ENCODE measurements at places on chromosomes 1 and 21.

DNA sequence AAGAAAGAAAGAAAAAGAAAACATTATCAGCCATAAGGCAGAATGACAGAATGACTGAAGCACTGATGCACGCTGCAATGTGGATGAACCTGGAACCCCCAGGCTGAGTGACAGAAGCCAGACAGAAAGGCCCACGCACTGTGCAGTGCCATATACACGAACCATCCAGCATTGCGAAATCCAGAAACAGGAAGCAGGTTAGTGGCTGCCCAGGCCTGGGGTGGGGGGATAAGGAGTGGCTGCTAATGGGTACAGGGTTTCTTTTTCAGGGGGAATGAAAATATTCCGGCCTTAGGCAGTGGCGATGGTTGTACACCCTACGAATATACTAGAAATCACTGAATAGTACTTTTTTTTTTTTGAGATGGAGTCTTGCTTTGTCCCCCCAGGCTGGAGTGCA is 57.0 kb downstream of the CHD5 start:
- DNase-seq: peak; percentile 15

- no peak for DNase-seq
Measured at GRCh38 chr1:45752441-45753052, 2.1 kb upstream of the IPP start.

- no peak for DNase-seq
Measured at GRCh38 chr1:8745346-8745745, 72.1 kb downstream of the RERE start.

GRCh38 chr1:92310185-92310597 is 11.3 kb downstream of the RPAP2 start:
- DNase-seq: peak; percentile 58

GRCh38 chr1:158045639-158046038 is 52.2 kb downstream of the KIRREL1 start:
- DNase-seq: no peak

DNA sequence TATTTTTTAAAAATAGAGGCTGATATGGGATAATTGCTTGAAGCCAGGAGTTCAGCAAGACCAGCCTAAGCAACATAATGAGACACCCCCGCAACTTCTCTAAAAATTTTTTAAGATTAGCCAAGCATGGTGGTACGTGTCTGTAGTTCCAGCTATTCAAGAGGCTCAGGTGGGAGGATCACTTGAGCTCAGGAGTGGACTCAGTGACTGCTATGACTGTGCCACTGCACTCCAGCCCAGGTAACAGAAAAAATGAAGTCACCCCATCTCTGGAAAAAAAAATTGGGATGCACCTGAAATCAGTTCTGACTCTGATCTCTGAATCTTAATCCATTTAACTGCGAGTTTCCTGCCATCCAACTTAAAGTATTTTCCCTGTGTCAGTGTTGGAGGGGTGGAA is 124.2 kb downstream of the MRPS6 start:
- DNase-seq: no peak

DNA sequence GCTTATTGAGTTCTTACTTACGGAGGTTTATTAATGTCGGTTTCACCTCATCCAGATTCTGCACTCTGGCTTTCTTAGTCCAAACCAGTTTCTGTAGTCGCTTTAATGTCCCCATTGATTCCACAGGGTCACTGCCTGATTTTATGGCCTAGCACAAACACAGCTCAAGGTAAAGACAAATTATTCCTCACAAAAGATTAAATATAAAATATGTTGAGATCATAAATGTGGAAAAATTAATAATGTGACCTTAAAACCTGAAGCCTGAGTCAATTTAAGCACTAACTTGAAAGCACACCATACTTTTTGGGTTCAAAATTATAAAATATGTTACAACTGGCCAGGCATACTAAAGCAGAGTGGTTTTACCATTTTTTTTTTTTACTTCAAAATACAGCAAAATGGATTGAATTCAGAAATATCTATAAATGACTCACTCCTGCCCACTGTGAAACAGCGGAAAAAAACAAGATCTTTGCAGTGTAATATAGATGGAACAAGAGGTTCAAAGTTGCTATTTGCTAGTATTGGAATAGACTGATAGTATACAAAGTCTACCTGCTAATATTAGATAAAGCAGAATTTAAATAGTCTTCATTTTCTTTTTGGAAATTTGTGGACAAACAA is 37.6 kb upstream of the SAMSN1 start:
- DNase-seq: no peak

DNA sequence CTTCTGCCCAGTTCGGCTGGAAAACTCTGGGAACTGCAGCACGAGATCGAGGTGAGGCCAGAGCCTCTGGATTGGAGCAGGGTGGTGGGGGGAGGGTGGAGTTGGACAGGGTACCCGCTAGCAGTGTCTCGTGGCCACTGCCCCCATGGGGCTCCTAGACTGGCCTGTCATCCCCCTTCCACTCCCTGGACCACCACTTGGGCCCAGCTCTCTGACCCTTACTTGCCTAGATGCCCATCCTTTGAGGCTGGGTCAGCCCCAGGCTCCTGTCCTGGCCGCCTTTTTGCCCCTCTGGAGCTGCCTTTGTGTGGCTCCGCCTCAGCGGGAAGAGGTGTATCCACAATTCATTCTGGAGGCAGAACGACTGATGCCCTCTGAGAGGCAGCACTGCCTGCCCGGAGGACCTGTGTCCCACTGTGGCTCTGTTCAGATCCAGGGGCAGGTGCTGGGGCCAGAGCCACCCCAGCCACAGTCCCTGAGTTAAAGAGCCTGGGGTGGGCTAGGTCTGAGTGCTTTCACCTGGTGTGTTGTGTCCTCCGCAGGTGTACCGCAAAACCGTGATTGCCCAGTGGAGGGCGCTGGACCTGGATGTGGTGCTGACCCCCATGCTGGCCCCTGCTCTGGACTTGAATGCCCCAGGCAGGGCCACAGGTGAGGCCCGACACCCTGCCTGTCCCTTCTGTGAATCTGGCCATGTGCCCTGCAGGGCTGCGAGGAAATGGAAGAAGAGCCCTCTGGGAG is 17.7 kb downstream of the FAAH start:
- DNase-seq: no peak

GRCh38 chr21:33840771-33841170 is 74.8 kb downstream of the ATP5PO start:
- no peak for DNase-seq

- DNase-seq: no peak
Measured at GRCh38 chr1:20672265-20672632, 11.1 kb upstream of the DDOST start.

DNA sequence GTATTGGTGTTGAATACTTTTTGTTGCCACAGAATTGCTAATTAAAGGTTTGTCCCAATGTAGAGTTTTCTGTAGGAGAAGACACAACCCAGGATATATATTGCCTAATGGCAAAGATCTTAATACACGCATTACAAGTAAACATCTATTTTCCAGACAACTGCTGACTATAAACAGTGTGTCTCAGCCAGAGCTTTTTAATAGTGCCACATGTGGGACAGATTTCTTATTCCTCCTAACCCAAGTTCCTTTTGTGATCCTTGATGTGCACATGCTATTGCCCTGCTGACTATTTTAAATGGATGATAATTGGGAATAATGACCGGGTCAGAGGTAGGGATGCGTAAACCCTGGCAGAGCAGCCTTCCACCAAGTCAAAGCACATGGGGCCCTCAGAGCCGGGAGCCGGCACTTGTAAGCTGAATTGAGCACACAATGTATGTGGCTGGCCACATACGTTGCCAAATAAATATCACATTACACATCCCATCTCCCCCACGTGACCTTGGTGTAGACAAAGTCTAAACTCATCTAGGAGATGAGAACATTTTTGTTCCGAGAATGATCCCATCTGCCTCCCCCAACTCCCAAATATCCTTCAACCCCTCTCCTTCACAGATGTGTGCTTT is 209.8 kb upstream of the NFIA start:
- no peak for DNase-seq

DNA sequence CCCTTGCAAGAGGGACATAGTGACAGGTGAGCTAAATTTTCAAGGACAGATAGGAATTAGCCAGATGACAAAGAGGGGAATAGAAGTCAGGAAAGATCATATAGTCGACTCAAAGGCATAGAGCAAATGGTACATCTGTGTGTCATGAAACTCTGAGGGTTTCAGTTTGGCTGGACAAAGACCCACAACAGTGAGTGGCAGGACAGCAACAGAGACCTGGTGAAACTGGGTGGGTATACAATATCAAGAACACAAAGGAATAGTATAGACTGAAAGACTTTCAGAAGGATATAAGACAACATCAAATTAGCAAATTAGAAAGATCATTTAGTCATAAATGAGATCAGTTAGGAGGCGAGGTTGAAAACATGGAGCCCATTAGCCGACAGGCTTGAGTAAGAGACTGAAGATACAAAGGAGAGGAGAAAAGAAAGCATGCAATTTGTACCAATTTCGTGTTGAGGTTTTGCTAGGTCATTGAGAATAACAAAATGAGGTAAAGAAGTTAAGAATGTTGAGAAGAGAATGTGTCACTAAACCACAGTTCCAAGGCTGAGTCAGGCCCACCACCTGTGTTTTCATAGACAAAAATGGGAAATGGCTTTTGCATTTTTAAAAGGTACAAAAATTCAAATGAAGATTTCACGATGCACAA is 213.8 kb downstream of the HHIPL2 start:
- DNase-seq: no peak

DNA sequence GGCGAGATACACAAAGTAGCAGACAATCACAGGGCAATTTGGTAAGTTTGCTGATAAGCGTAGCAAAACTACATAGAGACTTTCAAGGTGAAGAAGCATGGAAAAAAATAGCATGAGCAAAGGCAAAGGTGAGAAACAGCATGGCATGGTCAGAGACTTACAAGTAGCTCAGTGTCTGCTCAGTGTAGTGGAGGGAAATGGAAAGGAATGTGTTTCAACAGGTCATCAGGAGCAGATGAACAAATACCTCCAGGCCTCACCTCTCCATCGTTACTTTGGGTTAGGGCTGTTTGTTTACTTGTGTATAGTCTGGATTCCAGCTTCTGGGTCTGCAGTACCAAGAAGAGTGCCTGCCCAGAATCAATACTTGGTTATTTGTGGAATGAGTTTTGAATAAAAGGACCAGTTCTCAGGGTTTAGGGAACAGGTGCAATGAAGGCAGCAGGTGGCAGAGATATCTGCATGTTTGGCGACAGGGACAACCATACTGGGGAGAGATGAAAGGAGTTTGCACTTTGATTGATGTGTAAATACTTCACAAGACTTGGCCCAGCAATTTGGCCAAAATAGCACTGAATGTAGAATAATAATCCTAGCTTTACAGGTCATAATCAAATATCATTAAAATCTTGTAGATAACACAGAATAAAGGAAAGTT is 97.0 kb upstream of the FGGY start:
- no peak for DNase-seq

- no peak for DNase-seq
Measured at GRCh38 chr1:165420655-165421054, 24.3 kb downstream of the RXRG start.

- DNase-seq: no peak
Measured at GRCh38 chr1:199313444-199313843, 674.6 kb downstream of the PTPRC start.

- no peak for DNase-seq
Measured at GRCh38 chr1:80064524-80064923, 1058.0 kb upstream of the ADGRL4 start.

DNA sequence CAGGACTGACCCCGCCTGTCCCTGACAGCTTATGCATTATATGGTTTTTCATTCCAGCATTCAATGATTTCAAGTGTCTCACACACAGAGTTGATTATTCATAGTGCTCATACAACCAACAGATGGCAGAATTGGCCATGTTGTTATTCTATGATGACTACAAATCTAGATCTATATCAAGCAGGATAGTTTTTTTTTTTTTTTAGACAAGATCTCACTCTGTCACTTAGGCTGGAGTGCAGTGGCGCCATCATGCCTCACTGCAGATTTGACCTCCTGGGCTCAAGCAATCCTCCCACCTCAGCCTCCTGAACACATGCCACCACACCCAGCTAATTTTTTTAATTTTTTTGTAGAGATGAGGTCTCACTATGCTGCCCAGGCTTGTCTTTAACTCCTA is 40.1 kb upstream of the LRRC8D start:
- no peak for DNase-seq

- no peak for DNase-seq
Measured at GRCh38 chr21:27380303-27380702, 413.4 kb upstream of the ADAMTS5 start.

- no peak for DNase-seq
Measured at GRCh38 chr21:44485796-44486195, 30.5 kb downstream of the LRRC3 start.

- DNase-seq: no peak
Measured at GRCh38 chr1:185154912-185155513, 1.7 kb downstream of the TRMT1L start.

- DNase-seq: no peak
Measured at GRCh38 chr1:44138239-44138638, 3.2 kb downstream of the KLF18 start.

DNA sequence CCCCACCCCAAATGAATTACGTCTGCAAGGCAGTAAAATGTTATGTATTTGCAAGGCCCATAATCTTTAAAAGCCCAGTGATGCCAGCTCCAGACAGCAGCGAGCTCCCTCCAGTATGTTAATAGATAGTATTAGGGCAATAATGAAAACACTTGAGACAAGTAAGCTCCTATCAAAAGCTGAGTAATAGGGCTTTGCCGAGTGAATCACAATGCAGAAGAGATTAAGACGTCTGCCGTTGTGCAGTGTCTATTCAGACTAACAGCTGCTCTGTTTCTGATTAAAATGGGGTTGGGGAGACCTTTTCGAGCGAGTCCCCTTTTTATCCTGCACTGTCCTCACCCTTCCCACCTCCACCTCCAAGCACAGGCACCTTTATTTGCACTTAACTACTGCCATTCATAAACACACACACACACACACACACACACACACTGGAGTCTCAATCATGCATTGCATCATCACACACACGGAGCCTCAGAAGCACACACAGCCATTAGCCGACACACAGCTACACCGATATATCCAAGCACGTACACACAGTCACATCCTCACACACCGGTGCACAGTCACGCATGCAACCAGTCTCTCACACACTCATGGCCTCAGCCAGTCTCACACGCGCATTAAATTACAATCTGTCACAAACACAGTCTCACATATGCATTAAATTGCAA is 46.0 kb upstream of the FOXO6 start:
- DNase-seq: no peak

GRCh38 chr1:59361766-59362165 is 64.9 kb downstream of the FGGY start:
- no peak for DNase-seq

- no peak for DNase-seq
Measured at GRCh38 chr21:45894906-45895777, 86.4 kb upstream of the COL6A1 start.

DNA sequence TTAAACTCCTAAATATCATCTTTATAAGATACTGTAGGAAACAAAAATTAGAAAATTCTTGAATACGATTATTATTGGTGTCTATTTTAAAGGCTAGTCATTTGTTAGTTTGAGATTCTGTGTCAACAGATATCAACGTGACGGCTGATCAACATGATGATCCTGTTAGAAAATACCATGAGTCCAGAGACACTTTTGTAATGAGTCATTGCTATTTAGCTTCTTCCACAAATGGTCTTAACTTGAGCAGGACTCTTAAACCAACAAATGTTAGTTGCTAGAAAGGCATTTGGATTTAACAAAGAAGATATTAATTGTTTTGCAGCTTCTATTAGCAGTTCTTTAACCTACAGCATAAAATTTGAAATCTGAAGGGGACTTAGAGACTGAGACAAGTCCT is 131.2 kb downstream of the TGFB2 start:
- DNase-seq: no peak

Measured in CD4-positive, alpha-beta T cell treated with Interferon alpha-2 for 1 hour (primary cell).